ENCODE measurements at places on chromosomes 11 and 22.

- peak; percentile 86 for DNase-seq
Measured at GRCh38 chr22:24510637-24511625, 15.8 kb downstream of the UPB1 start.

GRCh38 chr22:35540595-35541253 is at the start of gene RASD2:
RASD2 (plus strand) TSS chr22:35540831; CDS start chr22:35546810, 5,979 bp downstream.
- peak; percentile 46 for DNase-seq

- DNase-seq = peak; percentile 79
Measured at GRCh38 chr22:20080445-20080775, 369 bp downstream of the DGCR8 start.

DNA sequence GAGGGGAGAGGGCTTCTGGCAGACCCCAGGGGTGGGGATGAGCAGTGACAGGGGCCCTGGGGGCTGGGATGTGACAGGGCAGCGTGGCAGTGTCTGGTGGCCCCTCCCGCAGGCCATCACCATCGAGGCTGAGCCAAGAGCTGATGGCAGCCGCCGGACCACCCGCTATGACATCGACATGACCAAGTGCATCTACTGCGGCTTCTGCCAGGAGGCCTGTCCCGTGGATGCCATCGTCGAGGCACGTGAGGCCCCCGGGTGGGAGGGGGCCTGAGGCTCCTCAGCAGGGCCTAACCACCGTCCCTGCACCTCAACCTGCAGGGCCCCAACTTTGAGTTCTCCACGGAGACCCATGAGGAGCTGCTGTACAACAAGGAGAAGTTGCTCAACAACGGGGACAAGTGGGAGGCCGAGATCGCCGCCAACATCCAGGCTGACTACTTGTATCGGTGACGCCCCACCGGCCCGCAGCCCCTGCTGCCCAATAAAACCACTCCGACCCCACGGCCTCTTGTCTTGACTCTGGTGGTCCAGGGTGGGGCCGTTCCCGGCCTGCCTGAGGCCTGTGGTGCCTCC is 2.6 kb upstream of the TCIRG1 start:
- peak; percentile 91 for DNase-seq

DNA sequence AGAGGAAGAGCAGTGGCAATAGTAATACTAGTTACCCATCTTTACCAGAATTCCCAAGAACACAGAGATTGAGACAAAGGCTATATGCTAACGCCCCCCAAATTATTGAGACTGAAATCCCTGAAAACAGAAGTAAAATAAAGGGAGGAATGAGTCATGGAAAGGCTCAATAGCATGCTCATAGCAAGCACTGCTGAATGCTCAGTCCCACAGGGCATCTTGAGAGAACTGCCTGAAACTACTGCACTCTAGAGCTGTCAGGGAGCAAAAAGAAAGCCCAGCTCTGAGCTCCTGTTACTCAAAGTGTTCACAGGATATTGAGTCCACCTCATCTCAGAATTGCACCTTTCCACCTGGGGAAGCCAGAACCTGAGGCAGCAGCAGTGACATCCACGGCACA is 44.1 kb upstream of the FIBIN start:
- DNase-seq = no peak

- no peak for DNase-seq
Measured at GRCh38 chr11:8111636-8112035, 30.6 kb downstream of the TUB start.

DNA sequence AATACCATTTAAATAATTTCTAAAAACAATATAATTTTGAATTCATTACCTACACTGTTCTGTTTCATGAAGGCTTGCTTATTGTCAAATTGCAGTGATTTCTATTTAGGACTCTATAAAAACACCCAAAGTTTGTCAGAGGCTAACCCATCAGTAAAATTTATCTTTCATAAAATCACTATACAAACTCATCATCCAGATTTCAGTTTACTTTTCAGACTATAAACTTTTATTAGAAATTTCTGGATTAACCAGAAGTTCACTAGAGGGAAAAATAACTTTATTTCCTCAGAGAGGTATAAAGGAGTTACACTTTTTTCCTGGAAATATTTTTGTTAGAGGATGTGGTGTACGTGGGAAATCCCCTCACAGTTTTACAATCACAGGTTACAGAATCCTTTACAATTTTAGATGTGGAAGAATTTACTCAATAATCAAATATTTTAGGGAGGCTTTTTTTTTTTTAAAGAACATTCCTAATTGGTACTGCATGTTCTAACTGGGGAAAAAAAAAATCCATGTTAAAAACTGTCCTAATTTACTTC is 176.7 kb downstream of the SWAP70 start:
- DNase-seq = no peak

GRCh38 chr11:665062-665703 is 28.1 kb downstream of the DRD4 start:
- no peak for DNase-seq

GRCh38 chr11:3014057-3014938 is 22.2 kb upstream of the NAP1L4 start:
- no peak for DNase-seq

DNA sequence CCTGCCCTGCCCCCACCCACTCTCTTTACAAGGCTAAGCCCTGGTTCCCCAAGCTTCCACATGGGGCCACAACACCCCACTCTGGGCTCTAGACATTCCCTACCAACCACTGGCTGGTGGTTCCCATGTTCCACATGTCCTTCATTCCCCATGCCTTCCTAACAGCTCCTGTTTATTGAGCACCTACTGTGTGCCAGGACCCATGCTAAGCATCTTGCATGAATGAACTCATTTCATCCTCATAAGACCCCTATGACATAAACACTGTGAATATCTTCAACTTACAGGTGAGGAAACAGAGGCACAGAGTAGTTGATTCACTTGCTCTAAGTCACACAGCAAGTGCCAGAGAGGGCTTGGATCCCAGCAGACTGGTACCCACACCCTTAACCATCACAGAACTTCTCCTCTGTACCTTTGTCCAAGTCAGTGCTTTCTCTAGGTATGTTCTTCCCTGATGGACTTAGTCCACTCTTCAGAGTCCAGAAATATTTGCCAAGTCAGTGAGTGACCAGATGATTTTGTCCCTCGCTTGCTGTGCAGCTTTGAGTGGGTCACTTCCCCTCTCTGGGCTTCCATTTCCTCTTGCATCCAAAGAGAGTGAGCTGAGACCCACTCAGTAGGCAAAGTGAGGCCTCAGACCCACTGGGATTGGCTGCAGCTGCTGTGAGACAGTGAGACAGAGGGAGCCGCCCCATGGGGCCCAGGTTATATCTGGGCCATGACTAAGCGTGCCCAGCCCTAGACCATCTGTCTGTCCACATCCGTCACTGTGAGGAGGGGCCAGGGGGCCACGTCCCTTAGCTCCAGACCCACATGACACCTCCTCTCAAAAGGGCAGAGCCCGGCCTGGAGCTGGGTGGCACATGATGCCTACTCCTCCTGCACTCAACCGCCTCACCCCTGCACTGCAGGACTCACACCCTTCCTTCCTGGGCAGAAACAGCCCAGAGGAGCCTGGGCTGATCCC is 132.4 kb downstream of the MN1 start:
- peak; percentile 81 for DNase-seq

GRCh38 chr11:103682318-103683184 is 353.9 kb upstream of the DDI1 start:
- peak; percentile 69 for DNase-seq

DNA sequence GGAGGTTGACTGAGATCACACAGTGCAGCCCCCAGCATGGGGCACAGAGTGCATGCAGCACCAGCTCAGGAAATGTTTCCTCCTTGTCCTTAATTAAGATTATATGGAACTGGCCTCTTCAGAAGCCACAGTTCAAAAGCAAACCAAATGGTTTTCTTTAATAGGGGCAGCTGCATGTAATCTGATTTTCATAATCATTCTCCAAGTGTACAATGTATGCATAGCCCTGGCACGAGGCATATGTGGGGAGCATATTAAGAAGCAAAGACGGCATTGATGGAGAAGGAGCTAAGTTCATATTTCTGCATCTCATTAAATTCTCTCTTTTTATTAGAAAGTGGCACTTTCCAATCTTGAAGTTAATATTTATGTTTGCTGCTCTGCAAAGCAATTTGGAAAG is 9.9 kb upstream of the PARVB start:
- DNase-seq = no peak

GRCh38 chr11:112289588-112290492 is 29.2 kb upstream of the PLET1 start:
- DNase-seq = peak; percentile 80

DNA sequence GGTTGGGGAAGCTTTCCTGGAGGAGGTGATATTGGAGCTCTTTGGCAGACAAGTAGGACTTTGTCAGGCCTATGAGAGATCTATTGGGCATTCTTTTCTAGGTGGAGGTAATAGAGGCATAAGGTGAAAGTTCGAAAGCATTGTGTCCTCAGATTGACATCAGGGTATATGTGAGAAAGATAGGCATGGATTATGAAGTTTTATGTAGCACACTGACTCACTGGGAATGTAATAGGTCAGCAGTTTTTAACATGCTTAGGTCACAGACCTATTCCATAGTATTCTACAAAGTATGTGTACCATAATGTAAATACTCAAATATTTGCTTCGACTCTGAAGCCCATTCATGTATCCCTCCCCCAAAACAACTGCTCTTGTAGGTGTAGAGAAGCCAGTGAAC is 11.8 kb downstream of the HIKESHI start:
- DNase-seq = no peak

DNA sequence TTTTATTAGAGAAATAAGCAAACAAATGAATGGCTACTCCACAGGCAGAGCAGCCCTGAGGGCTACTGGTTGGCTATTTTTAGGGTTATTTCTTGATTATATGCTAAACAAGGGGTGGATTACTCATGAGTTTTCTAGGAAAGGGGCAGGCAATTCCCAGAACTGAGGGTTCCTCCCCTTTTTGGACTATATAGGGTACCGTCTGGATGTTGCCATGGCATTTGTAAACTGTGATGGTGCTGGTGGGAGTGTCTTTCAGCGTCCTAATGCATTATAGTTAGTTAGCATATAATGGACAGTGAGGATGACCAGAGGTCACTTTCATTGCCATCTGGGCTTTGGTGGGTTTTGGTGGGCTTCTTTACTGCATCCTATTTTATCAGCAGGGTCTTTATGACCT is 19.2 kb downstream of the SLC22A6 start:
- no peak for DNase-seq

DNA sequence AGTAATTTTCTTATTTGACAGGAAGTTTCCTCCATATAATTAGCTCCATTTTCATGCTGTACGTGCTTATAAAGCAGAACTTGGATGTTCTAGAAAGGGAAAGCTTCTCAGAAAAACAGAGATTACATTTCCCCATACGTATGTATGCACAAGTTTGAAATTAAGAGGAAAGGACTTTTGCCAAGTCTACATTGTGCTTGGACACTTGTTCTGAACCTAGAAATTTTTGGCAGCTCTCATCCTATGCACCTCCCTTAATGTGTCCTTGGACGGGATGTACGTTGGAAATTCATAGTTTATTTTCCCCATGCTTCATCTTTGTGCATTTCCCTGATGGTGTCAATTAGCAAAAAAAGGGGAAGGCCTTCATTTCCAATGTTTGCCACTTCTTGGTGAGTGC is 322.7 kb downstream of the BLID start:
- no peak for DNase-seq

DNA sequence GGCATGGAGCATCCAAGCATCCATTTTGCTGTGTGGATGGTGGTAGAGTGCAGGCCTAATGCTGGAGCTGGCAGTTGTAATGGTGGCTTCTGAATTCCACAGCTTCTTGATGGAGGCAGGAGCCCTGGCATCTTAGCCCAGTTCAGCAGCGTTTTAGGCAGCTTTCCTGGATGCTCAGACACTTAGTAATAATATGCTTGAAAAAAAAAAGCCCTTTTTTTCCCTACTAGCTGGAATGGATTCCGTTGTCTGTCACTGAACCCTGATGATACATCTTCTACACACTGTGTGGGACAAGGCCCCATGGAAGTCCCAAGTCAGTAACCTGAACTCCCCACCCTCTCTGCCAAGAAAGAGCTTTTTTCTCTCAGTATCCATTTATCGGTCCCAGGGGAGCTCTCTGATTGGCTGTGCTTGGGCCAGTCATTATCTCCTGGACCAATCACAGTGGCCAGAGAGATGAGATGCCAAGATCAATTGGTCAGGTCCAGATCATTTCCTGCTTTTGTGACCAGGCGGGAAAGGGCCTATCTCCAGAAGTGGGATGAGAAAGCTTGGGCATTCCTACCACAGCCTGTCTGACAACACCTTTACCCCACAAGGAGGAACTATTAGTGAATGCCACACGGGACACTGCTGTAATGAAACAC is 34.2 kb downstream of the MCM5 start:
- no peak for DNase-seq

- no peak for DNase-seq
Measured at GRCh38 chr11:17650127-17650911, 69.1 kb upstream of the MYOD1 start.

GRCh38 chr11:90235526-90235925 is 12.7 kb upstream of the CHORDC1 start:
- DNase-seq = no peak

- DNase-seq = no peak
Measured at GRCh38 chr22:48310740-48311139, 1516.9 kb downstream of the BRD1 start.

DNA sequence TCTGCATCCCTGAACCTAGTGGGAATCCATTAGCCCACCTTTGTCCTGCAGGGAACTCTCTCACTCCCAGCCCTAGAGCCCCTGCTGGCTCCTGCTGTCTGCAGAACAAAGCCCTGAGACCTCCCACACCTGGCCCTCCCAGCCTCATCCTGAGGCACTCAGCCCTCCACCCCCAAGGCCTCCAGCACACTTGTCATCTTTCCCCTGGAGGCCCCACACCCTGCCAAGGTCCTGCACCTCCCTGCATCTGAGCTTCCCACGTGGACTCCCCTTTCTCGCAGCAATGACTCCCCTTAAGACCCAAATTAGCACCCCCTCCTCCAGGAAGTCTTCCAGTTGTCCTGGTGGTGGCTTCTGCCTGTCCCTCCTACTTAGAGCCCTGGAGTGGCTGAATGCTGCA is 42.3 kb upstream of the LINC01488 start:
- DNase-seq = no peak

- no peak for DNase-seq
Measured at GRCh38 chr22:32745251-32745995, 56.1 kb upstream of the TIMP3 start.

DNA sequence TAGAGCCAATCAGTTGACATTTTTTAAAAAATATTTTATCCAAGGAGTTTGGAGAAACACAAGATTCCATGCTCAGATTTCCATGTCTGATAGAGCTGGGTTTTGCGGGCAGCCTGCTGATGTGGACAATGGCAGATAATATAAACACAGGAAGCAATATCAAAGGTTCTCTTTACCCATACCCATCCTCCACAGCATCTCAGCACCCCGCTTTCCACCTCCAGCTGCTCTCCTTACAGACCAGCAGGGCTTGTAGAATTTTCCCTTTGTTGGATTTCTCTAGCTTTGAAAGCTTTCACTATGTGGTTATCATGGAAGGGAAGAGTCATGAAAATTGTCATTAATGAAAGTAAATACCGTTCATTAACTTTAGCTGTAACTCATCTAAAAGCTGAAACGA is 746.4 kb downstream of the OPCML start:
- no peak for DNase-seq

Measured in suppressor macrophage (primary cell).